ENCODE measurements at places on chromosomes 11 and 22. TPM values are rescaled to one million over a fixed set of nuclear protein-coding genes. Genes with fewer than 3 reads are reported as not detected.

DNA sequence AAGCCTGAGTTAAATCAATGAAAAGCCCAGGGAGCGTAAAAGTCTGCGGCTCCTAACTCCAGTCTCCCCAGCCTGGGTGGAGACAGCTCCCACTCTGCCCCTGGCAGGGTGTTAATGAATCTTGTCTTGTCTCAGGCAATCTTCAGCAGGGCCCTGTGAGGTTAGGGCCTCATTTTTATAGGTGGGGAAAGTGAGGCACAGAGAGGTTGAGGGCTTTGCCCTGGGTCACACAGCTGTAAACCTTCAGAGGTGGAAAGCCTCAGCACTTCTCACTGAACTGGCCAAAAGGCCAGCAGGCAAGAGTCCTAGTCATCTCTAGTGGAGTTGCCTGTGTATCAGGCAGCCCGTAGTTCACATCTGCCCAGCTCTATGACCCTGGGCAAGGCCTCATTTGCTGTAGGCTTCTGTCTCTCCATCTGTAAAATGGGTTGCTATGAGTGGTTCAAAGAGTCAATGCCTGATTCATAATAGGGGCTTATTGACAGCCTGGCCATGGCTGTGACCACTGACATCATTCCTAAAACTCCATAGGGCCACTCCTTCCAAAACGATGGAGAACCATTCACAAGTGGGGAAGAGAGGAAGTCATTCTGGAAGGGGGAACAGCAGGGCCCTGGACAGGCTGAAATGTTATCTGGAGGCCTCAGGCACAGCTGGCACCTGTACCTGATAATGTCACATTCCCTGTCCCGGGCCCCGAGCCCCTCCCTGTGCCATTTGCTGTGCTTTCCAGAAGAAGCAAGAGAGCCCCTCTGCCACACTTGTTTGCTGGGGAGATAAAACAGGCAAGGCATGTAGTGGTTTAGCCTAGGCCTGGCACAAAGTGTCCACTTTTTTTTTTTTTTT is 6.0 kb downstream of the CBX7 start:
- peaks cover 71% of the 10 kb centered on the region for H3K4me1 ChIP-seq
- no peaks in the 10 kb centered on the region for H3K27me3 ChIP-seq
- no peaks in the 10 kb centered on the region for H3K36me3 ChIP-seq
- H3K27ac ChIP-seq = peak overlapping the region; percentile 88

- no peaks in the 10 kb centered on the region for H3K4me1 ChIP-seq
- no peak overlapping the region for H3K4me3 ChIP-seq
- no peaks in the 10 kb centered on the region for H3K36me3 ChIP-seq
- H3K27me3 ChIP-seq = no peaks in the 10 kb centered on the region
- no peak overlapping the region for H3K27ac ChIP-seq
Measured at GRCh38 chr11:116646191-116646590, 126.6 kb downstream of the BUD13 start.

DNA sequence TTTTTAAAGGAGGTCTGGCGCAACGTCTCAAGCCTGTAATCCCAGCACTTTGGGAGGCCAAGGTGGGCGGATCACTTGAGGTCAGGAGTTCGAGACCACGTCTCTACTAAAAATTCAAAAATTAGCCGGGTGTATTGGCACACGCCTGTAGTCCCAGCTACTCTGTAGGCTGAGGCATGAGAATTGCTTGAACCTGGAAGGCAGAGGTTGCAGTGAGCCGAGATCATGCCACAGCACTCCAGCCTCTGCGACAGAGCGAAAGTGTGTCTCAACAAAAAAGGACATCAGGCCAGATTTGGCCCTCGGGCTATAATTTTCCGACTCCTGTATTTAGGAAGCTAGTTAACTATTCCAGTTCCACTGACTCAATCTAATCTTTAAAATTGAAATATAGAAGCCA is 78.7 kb upstream of the SLC25A18 start:
- H3K36me3 ChIP-seq = no peaks in the 10 kb centered on the region
- H3K27me3 ChIP-seq = no peaks in the 10 kb centered on the region
- no peak overlapping the region for H3K27ac ChIP-seq
- peaks cover 15% of the 10 kb centered on the region for H3K4me1 ChIP-seq

- H3K27me3 ChIP-seq = no peaks in the 10 kb centered on the region
- no peak overlapping the region for H3K4me3 ChIP-seq
- no peak overlapping the region for H3K27ac ChIP-seq
- H3K36me3 ChIP-seq = no peaks in the 10 kb centered on the region
- no peak for DNase-seq
Measured at GRCh38 chr11:73660497-73661034, 14.2 kb downstream of the PLEKHB1 start.

UPK3A gene
- total RNA-seq = not detected
